ENCODE measurements at places on chromosomes 11 and 22. TPM values are rescaled to one million over a fixed set of nuclear protein-coding genes. Genes with fewer than 3 reads are reported as not detected.

DNA sequence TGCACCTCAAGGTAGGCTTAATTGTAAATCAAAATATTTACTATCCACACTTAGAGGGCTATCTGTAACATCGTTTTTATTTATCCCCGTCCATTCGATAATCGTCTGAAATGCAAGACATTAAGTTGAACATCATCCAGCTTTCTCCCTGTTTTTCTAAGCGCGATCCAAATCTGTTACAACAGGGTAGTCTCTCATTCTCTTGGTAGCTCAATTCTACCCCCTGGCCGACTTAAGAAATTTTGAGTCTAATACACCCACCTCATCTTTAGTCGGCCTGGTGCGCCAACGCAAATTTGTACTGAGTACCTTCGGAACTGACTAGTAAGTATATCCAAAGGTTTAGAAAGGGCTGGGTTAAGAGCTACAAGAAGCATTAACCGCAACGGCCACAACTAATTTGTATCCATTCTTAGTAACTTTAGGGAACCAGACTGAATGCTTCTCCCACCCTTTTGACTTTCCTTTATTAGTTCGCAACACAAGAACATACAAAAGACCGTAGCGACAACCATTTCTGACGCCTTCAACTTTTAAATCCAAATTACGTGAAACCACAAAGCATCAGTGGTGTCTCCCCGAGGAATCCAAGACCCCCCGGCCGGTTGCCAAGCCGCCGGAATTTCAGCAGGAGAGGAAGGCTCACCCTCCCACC, 1.0 kb upstream of the ZNF143 start:
- peak; percentile 45 for DNase-seq

DNA sequence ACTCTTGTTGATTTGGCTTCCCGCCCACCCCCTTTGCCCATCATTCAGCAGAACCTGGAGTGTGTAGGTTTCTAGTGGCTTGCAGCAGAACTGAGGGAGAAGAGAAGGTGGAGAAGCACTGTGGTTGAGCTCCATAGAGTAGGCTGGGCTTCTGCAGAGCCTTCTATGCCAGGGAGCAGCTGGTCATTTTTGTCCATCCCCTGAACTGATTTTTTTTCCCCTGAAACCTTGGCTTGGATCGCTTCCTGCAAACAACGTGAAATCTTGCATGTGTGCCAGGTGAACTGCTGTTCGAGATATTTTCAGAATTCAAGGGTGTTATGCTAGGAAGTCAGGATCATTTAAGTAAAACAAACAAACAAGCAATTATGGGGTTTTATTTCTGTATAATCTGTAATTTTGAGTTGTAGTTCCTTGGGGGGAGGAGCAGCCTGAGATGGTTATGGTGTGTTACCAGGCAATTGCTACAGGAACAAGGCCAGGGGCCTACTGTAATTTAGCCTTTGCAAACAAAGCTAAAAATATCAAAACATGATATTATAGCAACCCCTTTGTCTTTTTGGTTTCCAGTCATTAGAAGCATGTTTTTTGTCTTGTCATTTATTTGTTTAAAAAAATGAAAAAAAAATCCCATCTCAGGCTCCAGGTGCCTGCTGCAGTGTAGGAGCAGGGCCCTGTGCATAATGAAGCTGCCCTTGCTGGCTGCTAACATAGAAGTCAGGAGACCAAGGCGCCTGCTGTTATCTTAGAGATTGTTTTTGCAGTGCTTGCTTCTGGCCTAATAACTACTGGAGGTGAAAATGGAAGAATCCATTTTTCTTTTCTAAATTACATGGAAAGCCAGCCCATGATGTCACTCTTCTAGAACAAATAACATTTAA, 152.4 kb upstream of the TTC12 start:
- no peak for DNase-seq

- DNase-seq: no peak
These were observed 321.7 kb upstream of the PLET1 start for GRCh38 chr11:112582366-112582765.

- peak; percentile 67 for DNase-seq
These were observed 5.0 kb downstream of the SCN2B start for GRCh38 chr11:118171269-118172062.

GRCh38 chr11:125586623-125587022, 6.0 kb upstream of the STT3A start:
- DNase-seq: no peak

DNA sequence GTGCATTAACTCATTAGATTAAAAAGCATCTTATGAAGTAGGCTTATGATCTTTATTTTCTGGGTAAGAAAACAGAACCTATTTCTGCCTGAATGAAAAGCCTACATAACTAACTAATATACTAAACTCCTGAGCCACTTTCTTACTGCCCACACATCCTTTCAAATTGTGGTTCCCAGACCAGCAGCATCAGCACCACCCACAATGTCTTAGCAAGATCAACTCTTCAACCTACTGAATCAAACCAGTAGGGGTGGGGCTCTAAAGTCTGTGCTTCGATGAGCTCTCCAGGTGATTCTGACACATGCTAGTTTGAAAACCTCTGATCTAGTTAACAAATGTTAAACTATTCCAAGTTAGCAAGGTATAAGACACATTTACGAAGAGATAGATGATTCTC, 462.4 kb downstream of the DLG2 start:
- DNase-seq: no peak

DNA sequence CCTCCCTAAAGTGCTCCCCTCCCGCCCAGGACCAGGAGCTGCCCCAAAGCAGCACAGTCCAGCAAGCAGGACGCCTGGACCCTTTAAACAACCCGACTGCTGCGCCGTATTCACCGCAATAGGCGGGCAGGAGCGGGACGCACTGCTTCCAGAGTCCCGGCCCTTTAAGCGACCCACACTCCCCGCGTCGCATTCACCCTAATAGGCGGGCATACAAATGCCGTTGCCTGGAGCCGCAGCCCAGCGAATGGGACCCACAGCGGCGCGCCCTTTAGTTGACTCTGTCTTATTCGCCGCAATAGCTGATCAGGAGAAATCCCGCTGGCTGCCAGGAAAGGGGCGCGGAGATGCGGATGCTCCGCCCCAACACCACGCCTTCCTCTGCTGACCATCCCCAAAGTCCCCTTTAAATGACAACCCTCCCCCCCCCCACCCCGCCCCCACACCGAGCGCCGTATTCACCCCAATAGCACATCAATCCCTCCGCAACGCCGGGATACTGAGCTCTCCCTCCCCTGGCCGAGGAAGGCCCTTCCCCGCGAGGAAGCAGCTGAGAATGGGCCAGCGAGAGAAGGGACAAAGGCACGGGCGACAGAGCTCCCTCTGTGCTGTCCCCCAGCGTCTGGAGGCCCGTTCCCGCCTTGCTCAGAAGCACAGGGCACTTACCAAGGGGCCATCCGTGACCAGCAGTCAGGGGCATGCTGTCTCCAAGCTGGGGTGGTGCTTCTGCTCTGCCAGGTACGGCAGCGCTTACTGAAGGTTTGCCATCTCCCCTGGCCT, 4.7 kb downstream of the OSBPL5 start:
- peak; percentile 66 for DNase-seq

DNA sequence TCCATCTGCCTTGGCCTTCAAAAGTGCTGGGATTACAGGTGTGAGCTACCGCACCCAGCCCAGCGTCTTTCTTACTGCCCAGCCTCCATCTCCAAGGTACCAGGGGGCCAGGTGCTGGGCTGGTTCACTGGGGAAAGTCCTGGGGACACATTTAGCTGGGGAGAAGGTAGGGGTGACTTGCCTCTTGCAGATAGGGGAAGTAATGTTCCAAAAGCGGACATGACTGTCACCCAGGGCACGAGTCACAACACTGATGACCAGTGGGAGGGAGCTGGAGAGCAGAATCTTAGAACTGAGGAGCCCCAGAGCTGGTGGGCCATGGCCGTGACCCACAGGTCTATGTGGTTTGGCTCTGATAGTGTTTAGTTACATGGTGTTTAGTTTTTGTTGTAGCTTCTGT, 2.4 kb upstream of the SLC15A3 start:
- no peak for DNase-seq

GRCh38 chr11:130404727-130405126, 23.7 kb downstream of the ADAMTS8 start:
- DNase-seq: no peak

GRCh38 chr22:29031227-29032011, 30.2 kb downstream of the C22orf31 start:
- DNase-seq: peak; percentile 95

GRCh38 chr11:111413849-111414248, 34.8 kb upstream of the POU2AF1 start:
- DNase-seq: no peak

DNA sequence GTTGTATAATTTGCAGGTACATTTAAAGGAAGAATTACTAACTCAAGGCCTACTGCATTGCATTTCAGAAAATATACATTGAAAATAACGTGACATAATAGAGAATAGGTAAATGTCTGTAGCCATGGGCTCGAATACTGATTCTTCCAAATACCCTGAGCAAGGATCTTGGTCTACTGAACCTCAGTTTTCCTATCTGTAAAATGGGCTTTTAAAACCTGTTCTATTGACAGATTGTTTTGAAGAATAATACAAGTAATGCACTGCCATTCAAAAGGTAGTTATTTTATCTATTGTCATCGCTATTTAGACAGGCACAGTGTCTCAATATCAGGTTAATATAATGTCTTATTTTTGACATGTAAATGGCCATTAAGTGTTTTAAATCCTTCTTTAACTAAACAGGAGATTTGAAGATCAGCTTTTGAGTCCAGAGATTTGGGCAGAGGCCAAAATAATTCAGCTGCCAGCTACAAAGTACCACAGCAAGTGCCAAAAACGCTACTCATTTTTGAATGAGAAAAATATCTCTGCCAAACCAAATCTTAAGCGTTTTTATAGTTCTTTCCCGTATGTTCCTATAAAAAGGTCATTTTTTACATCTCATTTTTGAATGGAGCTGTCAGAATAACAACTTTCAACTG, 56.7 kb downstream of the CTSC start:
- DNase-seq: peak; percentile 18

DNA sequence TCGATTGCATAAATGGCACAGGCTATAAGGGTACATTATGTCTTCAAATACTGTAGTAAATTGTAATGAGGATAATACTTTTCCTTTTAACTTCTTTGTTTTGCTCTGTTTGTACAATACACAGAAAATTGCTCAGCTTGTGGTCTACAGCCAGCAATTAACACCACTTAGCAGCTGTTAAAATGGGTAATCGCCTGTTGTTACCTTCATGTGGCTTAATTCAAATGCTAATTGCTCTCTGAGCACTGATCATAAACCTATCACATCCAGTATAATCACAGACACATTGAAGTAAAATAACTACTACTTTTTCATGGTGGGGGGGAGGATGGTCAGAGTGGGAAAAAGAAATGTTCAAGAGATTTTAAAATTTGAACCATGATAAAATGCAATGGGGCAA, 1164.1 kb upstream of the CNTN5 start:
- DNase-seq: no peak

GRCh38 chr11:61610905-61611304, 30.0 kb upstream of the SYT7 start:
- DNase-seq: no peak

GRCh38 chr11:26841818-26842473, 120.1 kb upstream of the SLC5A12 start:
- DNase-seq: peak; percentile 17

DNA sequence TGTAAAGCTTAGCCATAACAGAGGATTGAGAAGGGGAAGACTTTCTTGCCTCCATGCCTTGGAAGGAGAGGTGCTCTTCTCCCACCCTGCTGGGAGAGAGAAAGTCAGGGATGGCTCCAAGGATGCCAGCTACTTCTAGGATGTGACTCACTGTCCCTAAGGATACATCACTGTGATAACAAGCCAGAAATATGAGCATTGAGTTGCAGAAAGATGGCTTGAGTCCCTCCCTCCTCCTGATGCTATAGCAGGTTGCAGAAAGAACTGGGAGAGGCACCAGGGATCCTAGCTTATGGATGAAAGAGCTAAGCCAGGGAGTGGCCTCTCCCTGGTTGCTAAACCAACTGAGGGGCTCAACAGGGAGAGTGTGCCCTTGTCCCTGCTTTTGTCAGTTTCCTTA, 27.8 kb upstream of the FJX1 start:
- DNase-seq: peak; percentile 16

DNA sequence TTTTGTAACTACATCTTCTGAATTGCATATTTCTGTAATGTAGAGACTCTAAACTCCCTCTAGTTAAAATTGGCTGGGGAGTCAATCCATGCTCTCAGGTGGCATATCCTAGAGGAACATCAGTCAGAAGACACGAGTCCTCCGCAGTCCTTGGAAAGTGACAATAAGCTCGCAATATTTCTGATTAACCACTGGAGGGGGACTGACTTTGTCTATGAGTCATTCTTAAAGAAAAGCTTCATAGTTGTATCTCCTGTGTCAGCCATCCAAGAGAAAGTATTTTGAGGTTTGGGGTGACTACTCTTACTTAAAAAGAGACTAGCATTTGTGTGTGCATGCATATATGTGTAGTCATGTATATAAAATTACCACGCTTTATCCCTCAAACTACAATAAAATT, 60.2 kb downstream of the SLN start:
- DNase-seq: no peak

GRCh38 chr11:123212406-123212805, 17.4 kb upstream of the CLMP start:
- no peak for DNase-seq

GRCh38 chr11:106959800-106960199, 58.5 kb downstream of the GUCY1A2 start:
- DNase-seq: no peak

DNA sequence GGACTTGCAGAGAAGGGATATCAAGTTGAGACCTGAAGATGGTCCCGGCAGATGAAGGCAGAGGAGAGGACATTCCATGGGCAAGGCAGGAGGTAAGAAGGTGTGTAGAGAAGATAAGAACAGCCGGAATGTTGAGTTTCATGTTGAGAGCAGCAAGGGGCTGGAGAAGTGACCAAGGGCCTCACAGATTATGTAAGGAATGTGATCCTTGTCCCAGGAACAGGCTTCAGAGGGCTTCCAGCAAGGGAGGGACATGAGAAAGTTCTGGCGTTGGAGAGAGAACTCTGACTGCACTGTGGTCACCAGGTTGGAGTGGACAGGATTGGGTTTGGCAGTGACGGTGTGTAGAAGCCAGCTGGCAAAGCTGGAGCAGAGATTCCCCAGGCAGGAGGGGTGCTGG, 27.6 kb upstream of the PPFIA1 start:
- no peak for DNase-seq

DSCAML1 gene
- not detected for total RNA-seq

DEUP1 gene
- not detected for total RNA-seq

CST6 gene
- total RNA-seq: not detected

CACNA1I gene
- total RNA-seq: 0.02 TPM

KCNQ1OT1 gene
- total RNA-seq: 1.7 TPM

CLCF1 gene
- 7.0 TPM for total RNA-seq

MN1 gene
- total RNA-seq: 3.9 TPM

NLRP6 gene
- not detected for total RNA-seq

BRSK2 gene
- 0.34 TPM for total RNA-seq

SCARF2 gene
- 0.35 TPM for total RNA-seq
